ENCODE measurements at places on chromosomes 6 and 20.
A peak's percentile ranks its signal among the peaks of the same experiment; 100 is the strongest.

DNA sequence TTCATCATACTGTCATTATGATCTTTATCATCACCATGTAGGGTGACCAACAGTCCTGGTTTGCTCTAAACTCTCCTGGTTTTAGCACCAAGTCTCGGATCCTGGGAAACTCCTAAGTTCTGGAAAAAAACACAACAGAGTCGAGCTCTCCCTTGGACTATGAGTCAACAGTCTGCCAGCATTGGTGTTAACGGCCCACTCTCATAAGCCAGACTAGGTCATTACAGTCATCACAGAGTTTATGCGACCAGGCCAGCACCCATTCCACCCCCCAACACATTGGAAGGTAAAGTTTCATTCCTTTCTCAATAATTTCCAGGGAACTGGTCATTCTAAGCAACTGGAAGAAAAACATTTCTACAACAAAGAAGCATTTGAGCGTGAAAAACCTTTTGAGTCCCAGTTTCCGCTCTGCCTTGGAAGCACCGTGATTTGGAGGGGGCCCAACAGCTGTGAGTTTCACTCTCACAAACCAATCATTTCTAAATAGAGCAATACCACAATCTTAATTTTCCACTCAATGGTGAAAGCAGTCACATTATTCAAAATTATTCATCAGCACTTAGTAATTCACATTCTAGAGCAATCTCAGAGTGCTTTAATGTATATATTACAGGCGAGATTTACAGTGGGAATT lies 445.0 kb downstream of the CDH26 start:
- DNase-seq, result no peak

GRCh38 chr6:126764104-126764503 lies 354.4 kb upstream of the RSPO3 start:
- no peak for DNase-seq

DNA sequence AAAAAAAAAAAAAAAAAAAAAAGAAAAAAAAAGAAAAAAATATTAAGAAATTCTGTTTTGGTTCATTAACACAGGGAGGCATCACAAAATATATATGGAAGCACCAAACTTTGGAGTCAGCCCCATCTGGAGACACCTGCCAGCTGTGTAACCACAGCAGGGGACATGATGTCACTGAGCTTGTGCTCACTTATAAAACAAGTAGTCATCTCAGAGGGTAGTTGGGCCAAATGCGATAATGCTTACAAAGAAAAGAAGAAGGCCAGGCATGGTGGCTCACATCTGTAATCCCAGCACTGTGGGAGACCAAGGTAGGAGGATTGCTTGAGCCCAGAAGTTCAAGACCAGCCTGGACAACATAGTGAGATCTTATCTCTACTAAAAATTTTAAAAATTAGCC lies 1.1 kb upstream of the BNIP5 start:
- no peak for DNase-seq

GRCh38 chr6:3884007-3884745 lies 35.0 kb downstream of the FAM50B start:
- DNase-seq, result peak; percentile 47

Measured in brain microvascular endothelial cell (primary cell).